Fibroblast of lung (primary cell): ENCODE measurements at places on chromosomes 5 and 9.

GRCh38 chr5:58353992-58354391 lies 105.9 kb downstream of the PLK2 start:
- DNase-seq = no peak

DNA sequence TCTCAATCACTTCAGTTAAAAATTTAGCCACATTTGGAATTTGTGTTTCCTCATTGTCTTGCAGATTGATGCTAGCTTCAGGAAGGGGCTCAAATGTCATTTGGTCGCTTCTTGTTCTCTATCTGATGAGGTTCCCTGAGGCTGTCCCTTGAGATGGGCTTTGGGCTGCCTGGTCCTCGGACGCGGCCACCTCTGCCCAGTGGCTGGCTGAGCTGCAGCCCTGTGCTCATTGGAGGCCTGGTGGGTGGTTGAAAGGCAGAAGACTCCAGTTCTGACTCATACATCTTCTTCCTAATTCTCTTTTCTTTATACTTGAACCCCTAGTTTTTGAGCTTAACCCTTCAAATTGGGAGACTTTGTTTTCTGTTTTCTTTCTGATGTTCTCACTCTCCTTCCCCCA lies 78.8 kb upstream of the NTRK2 start:
- no peak for DNase-seq

DNA sequence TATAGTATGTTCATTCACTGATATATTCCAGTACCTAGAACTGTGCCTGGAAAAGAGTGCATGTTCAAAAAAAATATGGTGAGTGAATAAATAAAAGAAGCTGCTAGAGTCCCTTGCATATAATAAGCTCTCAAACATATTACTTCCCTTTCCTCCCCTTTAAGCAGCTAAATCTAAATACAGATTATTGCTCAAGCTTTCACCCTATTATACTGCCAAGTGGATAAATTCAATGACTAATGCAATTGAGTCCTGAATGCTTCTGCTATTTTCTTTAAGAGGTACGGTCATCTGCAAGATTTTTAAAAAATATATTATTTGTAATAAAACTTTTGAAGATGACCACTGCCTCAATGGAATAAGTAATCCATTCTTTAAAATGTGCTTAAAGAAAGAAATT lies 248.4 kb downstream of the PLK2 start:
- DNase-seq = peak; percentile 15

- DNase-seq = peak; percentile 50
These were observed 93.4 kb downstream of the MPDZ start for GRCh38 chr9:13186091-13186490.

GRCh38 chr9:89639367-89639795 lies 34.6 kb downstream of the GADD45G start:
- DNase-seq = no peak

DNA sequence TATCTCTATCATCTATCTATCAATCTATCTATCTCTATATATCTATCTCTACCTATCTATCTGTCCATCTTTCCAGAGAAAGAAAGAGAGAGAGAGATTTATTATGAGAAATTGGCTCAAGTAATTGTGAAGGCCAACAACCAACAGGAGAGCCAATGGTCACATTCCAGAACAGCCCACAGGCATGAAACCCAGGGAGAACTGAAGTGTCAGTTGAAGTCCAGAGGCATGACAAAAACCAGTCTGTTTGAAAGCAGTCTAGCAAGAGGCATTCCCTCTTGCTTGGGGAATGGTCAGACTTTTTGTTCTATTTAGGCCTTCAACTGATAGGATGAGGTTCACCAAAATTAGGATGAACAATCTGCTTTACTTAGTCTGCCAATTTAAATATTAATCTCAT lies 87.6 kb upstream of the PLCXD3 start:
- DNase-seq = peak; percentile 78

DNA sequence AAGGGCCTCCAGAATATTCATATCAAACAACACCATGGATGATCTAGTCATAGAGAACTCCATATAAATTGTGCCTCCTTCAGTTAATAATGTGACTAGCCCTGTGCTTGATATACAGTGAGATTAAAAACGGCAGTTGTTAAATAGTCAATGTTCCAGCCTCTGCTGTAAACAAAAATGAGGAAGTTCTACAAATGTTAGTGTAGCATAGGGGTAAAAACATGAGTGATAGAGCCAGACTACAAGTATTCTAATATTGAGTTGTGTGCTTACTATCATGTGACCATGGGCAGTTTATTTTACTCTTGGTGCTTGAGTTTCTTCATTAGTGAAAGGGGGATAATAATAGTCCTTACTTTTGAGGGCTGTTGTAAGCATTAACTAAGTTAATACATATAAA lies 43.3 kb upstream of the SLCO6A1 start:
- no peak for DNase-seq

- DNase-seq = no peak
These were observed 19.9 kb upstream of the OTULINL start for GRCh38 chr5:14561741-14562140.

DNA sequence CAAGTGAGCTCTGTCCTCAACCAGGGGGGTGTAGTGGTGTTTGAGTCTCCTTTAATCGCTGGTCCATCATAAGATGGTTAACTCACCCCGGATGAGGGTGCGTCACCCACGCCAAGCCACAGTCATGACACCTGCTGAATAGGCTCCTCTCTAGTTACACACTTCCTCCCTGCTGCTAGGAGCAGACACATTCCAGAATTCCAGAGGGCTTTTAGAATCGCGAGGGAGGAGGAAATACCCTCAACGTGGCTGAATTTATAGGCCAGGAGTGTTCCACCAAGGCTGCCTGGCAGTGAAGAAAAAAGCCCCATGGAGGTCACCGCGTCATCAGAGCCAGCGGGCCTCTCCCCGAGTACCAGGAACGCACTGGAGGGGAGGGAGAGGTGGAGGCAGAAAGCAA lies 5.1 kb downstream of the GLRX start:
- DNase-seq = peak; percentile 94

DNA sequence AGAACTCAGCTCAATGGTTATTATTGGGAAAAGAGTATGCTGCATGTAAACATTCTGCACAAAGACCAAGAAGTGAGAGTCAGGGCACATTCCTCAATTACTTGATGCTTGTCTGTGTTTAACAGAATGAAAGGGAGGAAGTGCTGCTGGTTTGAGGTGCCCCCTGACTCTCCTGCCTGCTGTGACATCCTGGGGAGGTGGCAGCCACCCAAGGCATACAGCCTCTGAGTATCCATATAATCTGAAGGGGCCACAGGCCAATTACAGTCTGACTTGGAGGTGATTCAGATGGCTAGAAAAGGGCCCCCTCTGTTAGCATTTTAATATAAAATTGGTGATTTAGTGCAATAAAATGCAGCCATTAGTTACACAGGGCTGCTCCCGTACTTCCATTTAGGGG lies 313.8 kb downstream of the ASTN2 start:
- DNase-seq = peak; percentile 5

DNA sequence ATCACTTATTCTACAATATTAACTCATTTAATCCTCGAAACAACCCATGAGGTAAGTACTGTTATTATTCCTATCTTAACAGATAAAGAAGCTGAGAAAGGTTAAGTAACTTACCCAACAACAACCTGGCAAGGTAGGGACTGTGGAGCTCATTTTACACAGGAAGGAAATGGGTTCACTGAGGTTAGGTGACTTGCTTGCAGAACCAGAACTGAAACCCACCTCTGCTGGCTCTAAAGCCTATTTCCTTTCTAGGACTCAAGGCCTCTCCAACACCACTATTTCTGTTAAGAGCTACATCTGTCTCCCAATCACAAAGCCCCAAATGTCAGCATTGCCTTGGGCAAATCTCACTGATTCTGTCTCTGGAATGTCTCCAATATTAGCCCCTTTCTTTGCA lies 38.9 kb upstream of the IFNK start:
- no peak for DNase-seq

- DNase-seq = peak; percentile 50
These were observed 14.6 kb downstream of the HSPB3 start for GRCh38 chr5:54470128-54470527.

- no peak for DNase-seq
These were observed 58.1 kb upstream of the DHFR start for GRCh38 chr5:80712919-80713318.

DNA sequence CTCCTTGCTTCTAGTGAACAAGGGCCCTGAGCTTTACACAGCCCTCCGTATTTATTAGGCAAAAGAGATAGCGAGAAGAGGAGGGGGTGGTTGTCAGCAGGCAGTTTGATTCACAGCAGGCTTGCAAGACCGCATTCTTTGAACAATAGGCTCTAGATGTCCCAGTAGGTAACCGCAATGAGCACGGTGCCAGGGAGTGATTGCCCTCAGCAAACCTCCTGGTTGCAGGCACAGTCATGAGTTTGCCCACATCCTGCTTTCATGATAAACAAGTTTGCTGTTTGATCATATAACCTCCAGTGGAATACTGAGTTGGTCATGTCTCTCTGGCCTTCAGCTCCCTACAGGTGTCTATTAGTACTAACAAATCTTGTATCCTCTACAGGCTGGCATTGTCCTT lies 66.1 kb downstream of the CACNA1B start:
- no peak for DNase-seq

- no peak for DNase-seq
These were observed 153.3 kb downstream of the PJA2 start for GRCh38 chr5:109256486-109256885.

DNA sequence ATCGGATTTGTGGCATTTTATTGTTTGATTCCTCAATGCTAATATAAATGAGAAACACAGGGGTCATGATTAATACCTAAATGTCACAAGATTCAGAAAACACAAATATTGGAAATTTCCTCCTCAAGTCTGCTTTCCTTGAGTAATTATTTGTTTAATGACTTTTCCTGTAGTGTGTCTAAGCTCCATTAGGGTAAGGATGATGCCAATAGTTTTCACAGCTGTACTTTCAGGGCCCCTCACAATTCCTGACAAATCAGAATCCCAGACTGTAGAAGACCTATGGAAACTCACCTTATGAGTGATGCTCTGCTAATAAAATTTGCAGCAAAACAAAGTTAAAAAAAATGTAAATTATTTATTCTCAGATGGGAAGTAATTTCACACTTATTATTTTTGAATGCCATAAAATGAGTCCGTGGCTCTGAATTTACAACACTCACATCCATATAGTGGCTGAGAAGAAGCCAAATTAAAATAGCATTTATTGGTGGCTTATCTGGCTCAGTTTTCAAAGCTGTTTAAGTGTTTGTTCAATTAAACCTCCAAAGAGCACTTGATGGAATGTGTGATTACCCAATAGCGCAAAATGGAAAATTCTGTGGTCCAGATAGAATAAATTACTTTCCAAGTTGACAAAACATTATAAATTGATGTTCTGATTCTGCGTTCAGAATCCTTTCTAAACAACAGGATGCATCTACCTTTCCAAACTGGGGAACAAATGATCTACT lies 1.6 kb upstream of the SPINK14 start:
- DNase-seq = no peak

- no peak for DNase-seq
These were observed 26.7 kb upstream of the ZNF300 start for GRCh38 chr5:150931368-150931965.

- no peak for DNase-seq
These were observed 16.9 kb upstream of the FBP1 start for GRCh38 chr9:94656200-94656599.

DNA sequence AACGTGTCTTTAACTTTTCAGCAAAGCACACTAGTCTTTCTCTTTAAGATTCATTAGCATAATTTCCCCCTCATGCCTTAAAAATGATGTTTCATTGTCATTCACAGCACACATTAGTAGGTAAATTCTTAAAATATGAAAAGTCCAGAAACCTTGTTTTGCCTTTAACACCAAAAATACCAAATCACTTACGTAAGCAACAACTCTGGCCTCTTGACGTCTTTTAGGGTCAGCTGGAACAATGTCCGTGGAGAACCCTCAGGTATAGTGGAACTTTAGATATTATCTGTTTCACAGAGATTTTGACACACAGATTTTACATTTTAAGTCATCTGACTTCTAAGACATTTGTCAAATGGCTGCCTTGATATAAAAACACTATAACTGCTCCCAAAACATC lies 30.9 kb downstream of the LNPEP start:
- DNase-seq = no peak

GRCh38 chr5:67160985-67161384 lies 35.6 kb downstream of the CD180 start:
- peak; percentile 82 for DNase-seq

DNA sequence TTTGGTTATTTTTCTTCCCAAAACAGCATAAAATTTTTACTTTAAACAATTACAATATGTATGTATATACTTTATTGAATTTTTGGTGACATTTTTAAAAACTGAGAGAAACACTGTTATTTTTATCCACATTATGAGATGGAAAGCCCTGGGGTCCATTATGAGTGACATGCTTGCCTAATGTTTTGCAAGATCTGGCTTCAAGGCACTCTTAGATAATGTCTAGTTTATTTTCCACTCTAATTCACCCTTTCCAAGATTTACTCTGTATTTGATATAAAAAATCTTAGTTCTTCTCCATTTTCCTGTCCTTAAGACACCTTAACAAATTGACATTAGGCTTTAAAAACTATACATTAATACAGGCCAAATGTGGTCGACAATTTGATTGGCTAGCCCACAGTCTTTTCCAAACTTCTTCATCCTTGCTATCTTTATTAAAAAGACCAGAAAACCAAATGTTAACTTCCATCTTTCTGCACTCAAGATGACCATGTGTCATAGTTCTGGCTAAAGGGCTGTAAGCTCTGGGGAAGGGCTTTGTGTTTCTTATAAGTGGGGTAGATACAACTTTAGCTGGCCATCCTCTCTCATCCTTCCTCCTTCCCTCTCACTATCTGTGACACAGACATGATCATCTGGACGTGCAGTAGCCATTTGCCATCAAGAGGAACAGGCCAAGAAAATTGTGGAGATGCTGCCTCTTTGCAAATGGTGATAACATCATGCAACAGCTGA lies 561.1 kb downstream of the PDE4D start:
- no peak for DNase-seq

- peak; percentile 18 for DNase-seq
These were observed 21.0 kb downstream of the DBH start for GRCh38 chr9:133657120-133657661.

GRCh38 chr5:79436224-79436623 lies 77.7 kb downstream of the HOMER1 start:
- DNase-seq = peak; percentile 74

- DNase-seq = no peak
These were observed 75.4 kb upstream of the SYK start for GRCh38 chr9:90726215-90726614.

- DNase-seq = no peak
These were observed 53.3 kb downstream of the JADE2 start for GRCh38 chr5:134578578-134579283.

- DNase-seq = peak; percentile 85
These were observed 43.4 kb upstream of the TMC1 start for GRCh38 chr9:72477930-72478518.

DNA sequence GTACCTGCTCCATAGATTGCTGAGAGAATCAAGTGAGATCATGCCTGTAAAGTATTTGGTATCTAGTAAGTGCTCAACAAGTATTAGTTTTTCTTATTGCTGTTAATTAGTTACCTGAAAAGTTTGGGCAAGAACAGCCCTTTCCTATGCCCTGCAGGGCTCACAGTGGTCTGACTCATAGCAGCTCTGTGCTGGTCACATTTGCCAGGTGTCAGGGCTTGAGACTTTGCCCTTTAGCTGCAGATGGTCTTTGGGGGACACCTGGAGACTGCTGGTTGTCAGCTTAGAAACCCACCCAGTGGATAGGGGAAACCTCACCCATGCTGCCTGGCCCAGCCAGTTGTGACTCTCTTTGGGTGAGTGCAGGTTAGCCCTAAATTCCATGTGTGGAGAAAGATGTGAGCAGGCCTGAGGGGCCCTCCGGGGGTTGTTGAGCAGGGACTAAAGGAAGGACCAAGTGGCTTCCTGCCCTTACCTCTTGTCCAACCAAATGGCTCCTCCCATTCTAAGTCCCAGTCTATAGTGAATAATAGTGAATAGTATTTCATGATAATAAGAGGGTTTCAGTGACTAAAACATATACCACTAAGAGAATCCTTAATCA lies 9.0 kb downstream of the COL27A1 start:
- DNase-seq = no peak
